ENCODE measurements at places on chromosomes 7 and 10.
A peak's percentile ranks its signal among the peaks of the same experiment; 100 is the strongest.

DNA sequence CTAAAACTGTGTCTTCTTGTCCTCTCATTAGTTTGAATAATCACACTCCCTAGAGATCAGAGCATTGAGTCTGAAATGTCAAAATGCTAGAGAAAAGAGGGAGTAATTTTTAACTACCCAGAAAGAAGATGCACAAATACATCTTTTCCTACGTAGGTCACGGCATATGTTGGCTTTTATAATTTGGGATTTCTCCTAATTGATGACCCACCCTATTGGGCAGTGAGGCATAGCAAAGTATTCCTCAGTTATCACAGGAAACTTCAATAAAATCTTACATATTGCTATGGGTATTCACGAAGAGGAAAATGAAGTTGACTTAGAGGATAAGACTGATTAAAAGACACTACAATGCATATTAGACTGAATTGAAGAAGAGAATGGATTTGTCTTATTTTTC lies 25.4 kb downstream of the ARMC10 start:
- DNase-seq, result no peak

DNA sequence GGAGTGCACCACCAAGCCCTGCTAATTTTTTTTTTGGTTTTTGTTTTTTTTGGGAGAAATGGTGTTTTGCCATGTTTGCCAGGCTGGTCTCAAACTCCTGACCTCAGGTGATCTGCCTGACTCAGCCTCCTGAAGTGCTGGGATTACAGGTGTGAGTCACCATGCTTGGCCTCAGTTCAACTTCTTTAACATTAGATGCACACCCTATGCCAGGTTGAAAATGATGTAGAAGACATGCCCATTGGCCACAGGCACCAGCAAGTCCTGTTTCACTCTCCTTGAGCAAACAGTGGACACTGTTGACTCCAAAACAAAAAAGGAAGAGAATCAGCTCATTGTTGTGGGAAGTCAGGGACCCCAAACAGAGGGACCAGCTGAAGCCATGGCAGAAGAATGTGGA lies 1205.3 kb downstream of the REEP3 start:
- DNase-seq, result no peak

DNA sequence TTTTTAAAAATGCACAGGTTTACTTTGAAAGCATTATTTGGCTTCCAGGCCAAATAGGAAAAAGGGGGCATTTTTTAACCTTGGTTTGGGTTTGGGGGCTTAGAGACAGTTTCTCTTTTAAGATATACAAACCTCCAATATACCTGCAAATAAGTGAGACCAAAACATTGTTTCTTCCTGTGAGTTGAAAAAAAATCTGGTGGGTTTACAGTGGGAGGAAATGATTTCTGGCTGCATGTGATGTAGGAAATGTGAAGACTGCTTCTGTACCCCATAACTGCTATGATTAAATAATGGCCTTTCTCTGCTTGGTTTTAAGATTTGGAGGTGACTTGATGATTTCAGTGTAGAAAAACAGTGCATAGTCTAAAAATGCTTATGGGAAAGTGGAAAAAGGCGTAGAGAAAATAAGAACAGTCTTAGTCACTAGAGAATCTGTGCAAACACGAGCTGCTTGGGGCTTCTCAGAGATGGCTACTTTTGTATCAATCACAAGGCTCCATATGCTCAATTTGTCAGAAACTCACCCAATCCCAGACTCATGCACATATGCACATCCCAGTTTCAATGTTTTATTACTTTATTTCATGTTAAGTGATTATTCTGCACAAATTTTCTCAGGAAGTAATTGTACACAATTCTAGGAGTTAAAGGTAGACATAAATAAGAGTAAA lies 22.1 kb upstream of the PRKCQ start:
- no peak for DNase-seq

DNA sequence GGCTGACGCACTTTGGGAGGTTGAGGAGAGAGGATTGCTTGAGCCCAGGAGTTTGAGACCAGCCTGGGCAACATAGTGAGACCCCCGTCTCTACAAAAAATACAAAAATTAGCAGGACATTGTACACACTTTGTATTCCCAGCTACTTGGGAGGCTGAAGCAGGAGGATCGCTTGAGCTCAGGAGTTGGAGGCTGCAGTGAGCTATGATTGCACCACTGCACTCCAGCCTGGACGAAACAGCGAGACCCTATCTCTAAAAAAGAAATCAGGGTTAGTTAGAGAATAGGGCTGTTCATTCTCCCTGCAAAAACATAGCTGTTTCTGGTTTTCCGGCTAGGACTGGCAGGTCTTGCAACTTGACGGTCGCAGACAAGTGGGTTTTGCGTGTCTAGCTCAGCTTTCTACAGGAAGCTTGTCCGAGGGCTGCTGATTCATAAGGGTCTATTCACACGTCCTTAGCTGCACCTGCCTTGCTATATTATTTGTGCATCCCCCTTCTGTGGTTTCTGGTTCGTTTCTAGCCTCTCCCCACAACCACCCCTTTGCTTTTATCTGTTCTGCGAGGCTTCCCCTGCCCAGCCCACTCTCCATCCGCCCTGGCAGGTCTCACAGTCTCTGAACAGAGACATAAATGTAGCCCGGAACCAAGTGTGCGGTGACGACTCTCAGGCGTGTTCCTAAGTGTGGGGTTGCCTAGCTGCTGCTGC lies 10.7 kb downstream of the AMZ1 start:
- no peak for DNase-seq

- DNase-seq, result no peak
Measured at GRCh38 chr10:52472406-52473146, 158.5 kb downstream of the DKK1 start.

DNA sequence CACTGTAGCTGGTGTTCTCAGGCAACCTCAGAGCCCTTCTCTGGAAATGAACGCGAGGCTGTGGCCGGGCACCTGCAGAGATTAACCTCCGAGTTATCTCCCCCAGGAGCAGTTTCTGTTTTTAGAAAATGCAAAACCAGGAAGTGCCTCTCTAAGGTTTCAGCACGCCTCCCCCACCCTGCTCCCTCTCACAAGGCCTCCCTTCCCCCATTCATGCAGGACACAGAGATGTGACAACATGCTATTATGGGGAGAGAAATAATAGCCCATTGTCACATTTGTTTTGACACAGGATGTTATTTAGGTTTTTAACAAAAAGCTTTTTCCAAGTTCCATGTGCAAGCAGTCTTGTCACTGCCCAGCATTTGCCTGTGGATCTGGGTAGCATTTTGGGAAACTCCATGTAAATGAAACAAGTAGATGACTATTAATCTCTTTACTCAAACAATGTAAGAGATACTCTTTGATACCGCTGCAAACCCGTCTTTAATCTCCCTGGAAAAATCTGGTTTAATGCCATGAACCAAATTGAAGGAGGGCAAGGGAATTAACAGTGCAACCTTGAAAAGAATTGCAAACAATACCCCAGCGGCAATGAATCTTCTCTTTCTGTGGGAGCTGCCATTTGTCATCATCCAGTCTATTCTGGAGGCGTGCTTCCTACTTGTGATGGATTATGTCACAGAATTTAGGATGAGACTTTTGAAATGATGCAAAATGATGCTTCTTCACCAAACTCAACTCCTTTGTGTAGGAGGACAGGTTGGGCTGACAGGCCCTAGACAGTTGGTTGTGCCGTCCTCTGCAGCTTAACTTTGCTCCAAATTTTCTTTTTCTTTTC lies 86.5 kb upstream of the NMT2 start:
- DNase-seq, result no peak

DNA sequence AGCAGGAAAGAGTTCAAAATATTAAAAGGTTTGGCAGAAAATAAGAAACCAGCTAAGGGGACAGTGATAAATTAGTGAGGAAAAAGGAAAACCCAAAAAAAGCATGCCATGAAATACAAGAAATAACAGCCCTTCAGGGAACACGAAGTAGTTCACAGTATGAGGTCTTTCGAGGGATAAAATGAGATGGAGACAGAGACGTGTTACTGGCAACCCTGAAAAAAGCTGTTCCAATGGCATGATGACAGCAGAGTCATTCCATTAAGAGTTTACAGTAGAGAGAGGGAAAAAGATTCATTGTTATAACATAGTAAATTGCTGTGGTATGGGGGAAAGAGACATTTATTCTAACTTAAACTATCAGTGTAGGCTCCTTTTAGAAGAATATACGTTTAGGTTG lies 391.2 kb downstream of the ANKRD7 start:
- DNase-seq, result no peak

GRCh38 chr7:32143301-32143700 lies 73.1 kb upstream of the PDE1C start:
- no peak for DNase-seq

GRCh38 chr7:34128762-34129161 lies 223.4 kb downstream of the BMPER start:
- DNase-seq, result no peak

GRCh38 chr7:152881893-152882292 lies 122.3 kb downstream of the ACTR3B start:
- DNase-seq, result no peak

DNA sequence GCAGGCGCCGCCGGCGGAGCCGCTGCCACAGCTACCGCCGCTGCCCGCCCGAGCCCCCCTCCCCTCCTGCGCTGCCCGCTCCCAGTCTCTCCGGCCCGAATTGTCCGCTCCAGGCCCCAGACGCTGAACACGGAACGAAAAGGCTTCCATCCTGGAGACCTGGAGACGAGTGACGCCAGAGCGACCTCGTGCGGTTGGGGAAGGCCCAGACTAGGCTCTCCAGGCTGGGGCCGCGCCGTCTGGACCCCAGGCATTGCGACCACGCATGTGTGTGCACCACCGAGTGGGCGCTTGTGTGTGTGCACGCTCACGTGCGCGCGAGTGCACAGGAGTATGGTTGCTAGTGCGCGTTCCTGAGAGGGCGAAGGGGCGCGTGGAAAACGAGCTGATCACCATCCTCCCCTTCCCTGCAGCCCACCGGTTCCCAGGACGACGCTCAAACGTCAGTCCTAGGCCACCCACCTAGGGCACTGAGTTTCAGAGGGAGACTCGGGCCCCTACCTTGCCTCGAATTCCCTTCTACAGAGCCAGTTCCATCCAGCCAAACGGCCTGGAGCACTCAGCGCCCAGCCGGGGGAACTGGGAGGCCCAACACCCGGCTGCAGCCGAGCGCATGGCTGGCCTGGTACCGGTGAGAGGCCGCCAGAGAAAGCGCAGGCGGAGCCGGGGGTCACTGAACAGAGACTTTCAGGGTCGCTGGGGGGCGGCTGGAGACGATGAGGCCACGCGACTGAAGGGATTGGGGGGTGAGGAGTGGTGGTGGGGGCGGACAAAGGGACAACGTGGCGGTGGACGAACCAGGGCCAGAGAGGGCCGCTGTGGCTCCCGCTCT lies 11.6 kb downstream of the LBX1 start:
- DNase-seq, result no peak

- no peak for DNase-seq
Measured at GRCh38 chr7:157612664-157613561, 276.1 kb downstream of the DNAJB6 start.

DNA sequence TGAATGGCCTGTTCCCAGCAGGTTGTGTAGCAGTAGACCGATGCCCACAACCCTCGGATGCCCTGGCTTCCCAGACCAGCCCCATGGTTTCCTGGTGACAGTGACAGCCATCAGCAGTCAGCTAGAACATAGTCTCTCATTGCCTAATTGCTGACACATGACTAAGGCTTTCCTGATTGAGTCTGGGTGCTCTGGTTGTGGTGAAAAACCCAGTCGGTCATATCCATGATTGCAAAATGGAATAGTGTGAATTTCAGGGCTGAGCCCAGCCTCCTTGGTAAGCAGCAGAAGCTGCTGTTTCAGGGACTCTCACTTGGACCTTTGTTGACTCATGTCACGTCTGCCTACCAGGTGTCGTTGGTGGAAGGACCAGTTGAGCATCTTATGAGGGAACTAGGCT lies 36.6 kb downstream of the POR start:
- DNase-seq, result no peak

DNA sequence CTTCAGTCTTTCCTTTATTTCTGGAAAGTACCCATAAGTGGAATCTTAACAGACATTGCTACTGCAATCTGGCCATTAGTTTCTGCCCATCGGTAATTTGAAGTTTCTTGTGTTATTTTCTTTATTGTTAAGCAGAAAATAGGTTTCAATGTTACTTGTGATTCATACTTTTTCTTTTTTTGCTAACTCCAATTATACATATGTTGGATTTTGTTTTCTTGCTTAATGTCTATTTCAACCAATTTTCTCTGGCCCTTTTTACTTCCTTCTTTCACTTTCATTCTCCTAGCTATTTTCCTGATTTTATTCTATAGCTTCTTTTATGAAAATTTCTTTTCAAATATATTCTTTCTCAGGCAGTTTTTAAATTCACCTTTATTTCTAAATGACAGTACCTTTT lies 457.4 kb downstream of the TCERG1L start:
- DNase-seq, result no peak

DNA sequence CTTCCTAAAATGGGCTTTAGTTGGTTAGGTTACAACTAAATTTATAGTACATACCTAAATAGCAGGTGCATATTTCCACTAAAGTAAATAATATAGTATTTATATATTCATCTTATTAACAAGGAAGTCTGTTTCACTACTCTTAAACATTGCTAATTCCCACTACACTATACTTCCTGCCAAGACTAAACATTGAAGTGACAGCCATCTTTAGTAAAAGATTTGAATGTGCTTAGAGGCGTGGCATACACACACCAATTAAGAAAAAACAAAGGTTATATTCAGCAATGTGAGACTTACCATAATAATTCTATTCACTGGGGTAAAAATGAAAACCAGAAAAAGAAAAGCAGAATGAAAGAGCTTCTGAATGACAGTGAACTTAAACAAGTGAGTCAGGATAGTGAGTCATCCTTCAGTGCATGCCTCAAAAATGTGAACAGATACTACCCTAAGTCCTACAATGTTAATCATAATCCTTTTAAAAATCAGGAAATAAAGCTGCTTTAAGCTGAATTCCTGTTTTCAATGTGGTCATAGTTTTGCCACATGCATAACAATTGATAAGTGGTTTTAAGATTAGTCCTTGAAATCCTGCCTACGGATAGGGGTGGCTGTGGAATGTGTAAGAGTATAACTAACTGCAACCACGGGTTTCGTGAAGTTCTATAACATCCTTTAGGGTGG lies 59.4 kb downstream of the USP6NL start:
- DNase-seq, result no peak

GRCh38 chr7:142587578-142588191 lies 161.6 kb upstream of the PRSS1 start:
- peak; percentile 10 for DNase-seq

DNA sequence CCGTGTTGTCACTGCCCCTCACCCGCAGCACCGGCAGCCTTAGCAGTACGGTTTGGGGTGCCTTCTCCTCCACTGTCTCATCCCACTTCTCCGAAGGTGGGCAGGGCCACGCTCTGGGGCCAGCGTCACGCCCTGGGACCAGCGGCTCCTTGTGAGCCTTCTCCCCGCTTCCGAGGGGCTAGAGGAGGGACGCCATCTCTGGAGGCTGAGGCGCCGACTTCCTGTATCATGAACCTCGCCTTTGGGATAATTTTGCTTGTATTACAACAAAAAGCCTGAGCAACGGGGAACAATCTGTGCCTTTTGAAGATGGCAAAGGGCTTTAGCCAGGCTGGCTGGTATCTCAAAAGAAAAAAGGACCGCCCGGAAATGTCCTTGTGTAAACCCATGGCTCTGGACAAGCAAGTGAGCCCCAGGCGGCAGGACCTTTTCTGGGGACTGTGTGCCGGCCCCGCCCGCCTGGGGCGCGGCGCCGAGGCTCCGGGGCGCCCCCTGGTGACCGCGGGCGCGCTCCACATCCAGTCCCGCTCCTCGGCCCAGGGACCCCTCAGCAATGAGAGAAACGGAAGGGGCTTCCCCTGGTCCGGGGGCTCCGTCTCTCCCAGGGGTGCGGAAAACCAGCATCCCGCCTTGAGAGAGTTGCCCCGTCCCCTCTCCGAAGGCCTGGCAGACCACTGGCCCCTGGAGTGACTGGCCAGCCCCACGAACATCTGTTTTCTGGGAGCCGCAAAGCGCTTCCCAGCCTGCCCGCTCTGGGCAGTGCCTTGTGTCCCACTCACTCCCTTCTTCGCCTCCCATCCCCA lies 3.8 kb downstream of the DEPP1 start:
- peak; percentile 47 for DNase-seq

- DNase-seq, result no peak
Measured at GRCh38 chr10:72904806-72905205, 11.3 kb downstream of the OIT3 start.
